Stimulated activated CD4-positive, alpha-beta T cell treated with anti-CD3 and anti-CD28 coated beads, Interleukin-1b, Interleukin-23, amount 100 ng/mL, for 1 hour (primary cell): ENCODE measurements at places on chromosomes 5 and 9.

- DNase-seq = no peak
Measured at GRCh38 chr9:77916410-77916819, 115.2 kb downstream of the GNAQ start.

DNA sequence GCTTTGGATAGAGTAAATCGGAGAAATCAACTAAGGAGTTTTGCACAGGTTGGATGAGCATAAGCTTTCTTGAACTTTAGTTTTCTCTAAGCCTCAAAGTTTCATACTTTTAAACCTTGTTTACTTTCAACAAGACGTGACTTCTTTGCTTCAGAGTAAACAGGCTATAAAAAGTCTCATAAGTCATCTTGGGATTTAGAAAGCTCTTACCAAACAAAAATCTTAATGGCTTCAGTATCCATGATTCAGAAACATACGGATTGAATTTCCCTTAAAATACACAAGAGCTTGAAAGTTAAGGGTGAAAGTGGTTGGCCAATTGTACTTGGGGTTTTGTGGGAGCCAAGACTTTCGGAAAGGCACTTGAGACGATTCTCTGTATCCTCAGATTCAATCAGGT lies 270.9 kb upstream of the ANKH start:
- no peak for DNase-seq

DNA sequence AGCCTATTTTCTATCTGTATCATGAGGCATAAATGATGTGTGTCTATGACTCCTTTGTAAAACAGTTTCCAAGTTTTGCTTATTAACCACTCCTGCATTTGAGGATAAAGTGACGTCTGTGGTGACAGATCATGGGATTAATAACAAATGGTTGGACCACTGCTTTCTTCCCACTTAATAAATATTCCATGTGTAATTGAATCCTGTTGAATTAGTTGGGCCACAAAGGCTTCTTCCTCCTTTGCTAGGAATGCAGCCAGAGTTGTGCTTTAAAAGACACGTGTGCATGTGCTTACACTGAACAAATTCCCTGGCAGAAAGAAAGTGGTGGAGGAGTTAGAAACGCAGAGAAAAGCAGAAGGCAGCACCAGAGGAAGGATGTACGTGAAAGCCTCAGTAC lies 150.2 kb downstream of the ACTBL2 start:
- no peak for DNase-seq

DNA sequence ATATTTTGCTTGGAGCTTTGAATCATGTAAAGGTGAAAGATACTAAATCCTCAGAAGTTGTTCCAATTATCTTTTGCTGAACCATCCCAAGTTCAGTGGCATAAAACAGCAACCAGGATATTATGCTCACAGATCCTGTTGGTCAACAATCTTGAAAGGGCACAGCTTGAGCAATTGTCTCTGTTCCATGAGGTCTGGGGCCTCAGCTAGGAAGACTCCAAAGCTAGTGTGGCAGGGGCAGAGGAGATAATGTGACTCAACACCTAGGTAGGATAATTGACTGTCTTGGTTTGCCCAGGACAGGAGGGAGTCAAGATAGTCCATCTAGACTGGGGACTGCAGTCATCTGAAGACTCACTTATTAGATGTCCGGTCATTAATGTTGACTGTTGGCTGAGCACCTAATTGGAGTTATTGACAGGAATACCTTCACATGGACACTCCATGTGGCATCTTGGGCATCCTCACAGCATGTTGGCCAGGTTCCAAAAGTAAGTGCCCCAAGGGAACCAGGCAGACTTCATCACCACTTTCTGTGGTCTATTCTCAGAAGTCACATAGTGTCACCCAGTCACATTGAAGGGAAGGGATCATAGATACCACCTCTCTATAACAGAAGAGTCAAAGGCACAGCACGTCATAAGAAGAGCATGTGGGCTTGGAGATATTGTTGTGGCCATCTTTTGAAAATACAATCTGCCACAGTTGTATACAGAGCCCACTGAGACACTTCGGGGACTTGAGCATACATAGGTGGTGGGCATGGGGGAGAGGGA lies 88.4 kb upstream of the GPBP1 start:
- no peak for DNase-seq
